ENCODE measurements at places on chromosomes 1 and 21. TPM values are rescaled to one million over a fixed set of nuclear protein-coding genes. Genes with fewer than 3 reads are reported as not detected.
A peak's percentile ranks its signal among the peaks of the same experiment; 100 is the strongest.

DNA sequence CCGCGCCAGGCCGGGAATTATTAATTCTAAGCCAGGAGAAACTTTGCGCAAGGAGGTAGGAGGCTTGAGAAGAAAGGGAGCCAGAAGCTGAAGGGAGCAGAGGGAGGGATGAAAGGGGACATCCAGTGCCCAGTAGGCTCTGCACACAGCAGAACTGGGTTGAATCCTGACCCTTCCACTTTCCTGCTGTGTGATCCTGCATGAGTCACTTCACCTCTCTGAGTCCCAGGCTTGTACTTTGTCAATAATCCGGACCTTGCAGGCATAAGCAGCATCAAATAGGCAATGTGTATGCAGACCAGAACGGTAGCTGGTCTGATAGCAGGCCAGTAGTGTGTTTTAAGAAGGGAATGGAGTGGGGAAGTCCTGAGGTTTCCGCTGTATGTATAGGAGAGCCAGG, 25.5 kb upstream of the EPB41 start:
- H3K27ac ChIP-seq = peak overlapping the region; percentile 93
- peaks cover 45% of the 10 kb centered on the region for H3K4me1 ChIP-seq
- H3K4me3 ChIP-seq = peak overlapping the region; percentile 95
- peaks cover 2% of the 10 kb centered on the region for H3K36me3 ChIP-seq
- H3K27me3 ChIP-seq = no peaks in the 10 kb centered on the region

DNA sequence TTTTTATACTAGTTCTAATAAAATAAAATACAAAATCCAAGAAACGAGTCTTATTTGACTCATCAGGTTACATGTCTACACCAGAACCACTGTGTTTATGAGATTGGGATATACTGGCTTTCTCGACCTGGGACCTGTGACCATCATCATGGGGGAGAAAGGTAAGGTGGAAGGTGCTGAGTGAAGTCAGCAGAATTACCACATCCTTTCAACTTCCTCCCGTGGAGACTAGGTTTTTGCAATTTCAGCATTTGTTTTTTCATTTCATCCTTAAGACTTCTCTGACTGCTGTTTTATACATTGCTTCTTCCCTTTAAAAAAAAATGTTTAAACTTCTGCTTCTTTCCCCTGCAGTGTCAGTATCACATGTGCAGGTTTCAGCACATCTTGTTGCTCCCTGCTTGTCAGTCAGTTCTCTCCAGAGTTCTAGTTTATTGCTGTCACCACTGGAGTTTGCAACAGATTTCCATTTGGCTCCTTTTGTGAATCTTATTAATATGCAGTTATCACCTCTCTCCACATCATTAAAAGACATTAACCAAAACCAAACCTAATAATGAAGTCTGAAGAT, 60.4 kb upstream of the HAO2 start:
- H3K27me3 ChIP-seq = peaks cover 65% of the 10 kb centered on the region
- no peak overlapping the region for H3K27ac ChIP-seq
- no peak overlapping the region for H3K4me3 ChIP-seq
- H3K36me3 ChIP-seq = peaks cover 2% of the 10 kb centered on the region

Gene F13B
- total RNA-seq = not detected

Gene RNU1-2
- total RNA-seq = 3,922 TPM

- DNase-seq = no peak
- H3K4me1 ChIP-seq = no peaks in the 10 kb centered on the region
- no peak overlapping the region for H3K27ac ChIP-seq
- no peak overlapping the region for H3K4me3 ChIP-seq
- H3K27me3 ChIP-seq = no peaks in the 10 kb centered on the region
Measured at GRCh38 chr21:34762786-34763185, 94.0 kb downstream of the CLIC6 start.

DNA sequence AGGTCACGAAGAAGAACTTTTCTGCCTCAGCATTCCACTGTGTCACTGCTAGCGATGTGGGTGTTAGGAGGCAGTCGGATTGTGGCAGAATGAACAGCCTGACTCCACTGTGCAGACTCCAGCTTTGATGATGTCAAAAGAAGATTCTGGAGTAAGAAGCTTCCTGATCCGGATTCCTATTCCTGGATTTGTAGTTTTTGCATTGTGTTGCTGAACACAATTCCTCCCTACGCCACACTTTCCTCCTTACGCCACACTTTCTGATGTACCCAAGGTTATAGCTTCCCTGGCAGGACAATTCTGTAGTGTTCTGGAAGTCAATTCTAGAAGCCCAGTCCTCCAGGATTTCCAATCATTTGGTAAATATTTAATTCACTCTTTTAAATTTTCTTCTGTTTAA, 665.2 kb upstream of the ADGRL2 start:
- H3K4me3 ChIP-seq = no peak overlapping the region
- no peak overlapping the region for H3K27ac ChIP-seq
- H3K36me3 ChIP-seq = no peaks in the 10 kb centered on the region
- no peaks in the 10 kb centered on the region for H3K27me3 ChIP-seq
- H3K4me1 ChIP-seq = no peaks in the 10 kb centered on the region
- DNase-seq = no peak

Gene SPSB1
- 9.2 TPM for total RNA-seq
